ENCODE measurements at places on chromosomes 5 and 9.

DNA sequence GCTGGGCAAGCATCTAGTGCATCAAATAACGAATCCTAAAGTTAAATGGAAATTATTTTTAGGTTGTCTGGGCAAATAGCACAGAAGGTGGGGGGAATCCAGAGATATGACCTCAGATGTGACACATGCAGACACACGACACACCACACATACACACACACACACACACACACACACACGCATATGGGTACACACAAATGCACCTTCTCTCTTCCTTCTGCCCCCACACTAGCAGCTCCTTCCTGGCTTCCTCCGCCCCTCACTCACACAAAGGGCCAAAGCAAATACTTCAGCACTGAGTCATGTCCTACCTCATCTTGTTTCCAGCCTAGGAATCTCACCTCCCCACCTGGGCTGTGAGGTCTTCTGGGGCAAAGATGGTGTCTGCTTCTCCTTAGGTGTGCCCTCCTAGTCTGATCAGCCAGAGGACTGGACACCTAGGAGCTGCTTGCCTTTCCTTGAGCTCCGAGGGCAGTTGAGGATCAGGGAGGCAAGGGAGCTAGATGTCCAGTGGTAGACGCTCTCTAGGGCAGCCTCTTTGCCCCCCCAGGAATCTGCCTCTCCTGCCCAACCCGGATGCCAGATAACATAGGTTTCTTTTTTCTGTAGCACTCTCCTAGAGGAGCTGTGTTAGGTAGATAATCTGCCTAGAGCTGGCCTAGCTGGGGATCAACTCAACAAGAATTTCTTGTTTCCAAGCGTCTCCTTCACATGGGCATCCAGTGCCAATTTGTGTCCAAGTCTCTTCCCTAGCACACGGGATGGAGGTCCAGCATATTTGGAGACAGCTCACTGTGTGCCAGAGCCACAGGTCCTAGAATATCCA, 14.3 kb upstream of the JADE2 start:
- DNase-seq: no peak

DNA sequence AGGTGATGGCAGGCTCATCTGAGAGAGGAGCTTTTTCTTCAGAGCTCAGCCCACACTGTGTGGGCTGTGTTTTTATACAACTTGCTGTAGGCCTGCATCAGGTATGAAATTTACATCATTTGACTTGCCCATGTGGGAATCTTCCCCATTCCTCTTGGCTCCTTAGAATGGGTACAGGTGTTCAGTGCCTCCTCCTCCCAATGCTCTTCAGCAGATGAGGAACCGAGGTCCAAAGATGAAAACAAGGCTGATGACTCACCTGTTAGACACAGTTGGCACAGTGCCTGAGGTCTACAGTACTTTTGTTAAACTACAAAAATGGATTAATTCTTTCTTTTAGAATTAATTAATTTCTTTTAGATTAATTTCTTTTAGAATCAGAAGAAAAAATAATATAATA, 20.8 kb downstream of the PAPPA start:
- no peak for DNase-seq

DNA sequence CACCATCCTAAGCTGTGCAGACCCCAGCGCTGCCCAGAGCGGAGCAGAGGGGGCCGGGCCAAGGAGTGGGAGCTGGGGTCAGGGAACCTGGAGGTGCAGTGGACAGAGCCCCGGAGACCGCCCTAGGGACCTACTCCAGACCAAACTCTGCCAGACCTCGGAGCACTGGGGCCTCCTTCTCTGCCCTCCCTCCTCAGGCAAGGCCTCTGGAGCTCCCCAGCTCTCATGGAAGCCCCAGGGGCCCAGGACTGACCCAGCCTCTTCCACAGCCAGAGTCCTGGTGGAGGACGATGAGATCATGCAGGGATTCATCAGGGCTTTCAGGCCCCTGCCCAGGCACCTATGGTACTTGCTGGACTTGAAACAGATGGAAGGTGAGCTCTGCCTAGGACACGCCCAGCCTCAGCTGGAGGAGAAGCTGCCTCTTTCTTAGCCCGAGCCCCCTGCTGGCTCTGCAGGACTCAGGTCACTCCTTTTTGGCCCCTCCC, 3.6 kb downstream of the PAEP start:
- DNase-seq: no peak

DNA sequence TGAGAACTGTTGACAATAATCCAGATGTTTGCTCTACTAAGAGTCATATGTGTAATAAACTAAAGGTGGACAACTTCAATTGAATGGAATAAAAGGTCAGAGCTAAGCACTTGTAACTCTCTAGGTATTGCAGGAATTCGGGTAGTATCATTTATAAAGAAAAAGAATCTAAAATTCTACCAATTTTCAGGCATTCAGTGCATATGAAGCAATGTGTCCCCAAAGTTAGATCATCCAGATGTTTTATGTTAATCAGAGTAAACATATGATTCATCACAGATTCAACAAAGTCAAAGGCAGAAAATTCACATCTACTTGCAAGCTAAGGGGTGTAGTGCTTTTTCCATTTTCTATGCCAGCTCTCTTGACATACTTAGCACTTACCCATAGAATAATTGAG, 477.1 kb downstream of the PDE4D start:
- no peak for DNase-seq

DNA sequence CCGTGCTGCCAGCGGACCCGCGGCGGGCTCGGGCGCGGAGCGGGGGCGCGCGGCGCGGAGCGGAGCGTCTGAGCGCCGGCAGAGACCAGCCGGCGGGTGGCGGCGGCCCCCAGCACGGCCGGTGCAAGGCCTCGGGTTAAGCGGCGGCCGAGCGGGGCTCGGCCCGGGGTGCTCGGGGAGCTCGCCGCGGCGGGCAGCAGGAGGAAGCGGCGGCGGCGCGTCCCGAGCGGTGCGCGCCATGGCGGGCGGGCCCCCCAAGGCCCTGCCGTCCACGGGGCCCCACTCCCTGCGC, 150 bp downstream of the SNX30 start:
- DNase-seq: no peak

DNA sequence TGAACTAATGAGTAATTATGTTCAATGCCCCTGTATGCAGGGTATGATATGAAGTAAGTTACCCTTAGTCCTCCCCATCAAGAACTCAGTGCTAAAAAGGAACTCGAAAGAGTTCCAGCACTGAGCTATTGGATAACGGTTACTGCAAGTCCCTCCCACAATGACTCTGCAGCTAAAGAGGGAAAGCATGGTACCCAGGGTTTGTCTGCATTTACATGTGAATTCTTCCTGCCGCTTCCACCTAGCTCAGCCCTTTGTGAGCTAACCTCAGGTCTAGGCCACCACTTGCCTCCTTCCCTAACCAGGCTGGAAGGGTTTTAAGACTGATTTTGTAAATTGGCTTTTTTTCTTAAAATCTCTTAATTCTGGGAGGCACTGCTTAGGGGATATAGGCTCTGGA, 376.8 kb downstream of the EBF1 start:
- DNase-seq: no peak

- DNase-seq: no peak
Observed at GRCh38 chr9:125514468-125514867, 192.5 kb downstream of the MAPKAP1 start.
